ENCODE measurements at places on chromosomes 12 and 14.

DNA sequence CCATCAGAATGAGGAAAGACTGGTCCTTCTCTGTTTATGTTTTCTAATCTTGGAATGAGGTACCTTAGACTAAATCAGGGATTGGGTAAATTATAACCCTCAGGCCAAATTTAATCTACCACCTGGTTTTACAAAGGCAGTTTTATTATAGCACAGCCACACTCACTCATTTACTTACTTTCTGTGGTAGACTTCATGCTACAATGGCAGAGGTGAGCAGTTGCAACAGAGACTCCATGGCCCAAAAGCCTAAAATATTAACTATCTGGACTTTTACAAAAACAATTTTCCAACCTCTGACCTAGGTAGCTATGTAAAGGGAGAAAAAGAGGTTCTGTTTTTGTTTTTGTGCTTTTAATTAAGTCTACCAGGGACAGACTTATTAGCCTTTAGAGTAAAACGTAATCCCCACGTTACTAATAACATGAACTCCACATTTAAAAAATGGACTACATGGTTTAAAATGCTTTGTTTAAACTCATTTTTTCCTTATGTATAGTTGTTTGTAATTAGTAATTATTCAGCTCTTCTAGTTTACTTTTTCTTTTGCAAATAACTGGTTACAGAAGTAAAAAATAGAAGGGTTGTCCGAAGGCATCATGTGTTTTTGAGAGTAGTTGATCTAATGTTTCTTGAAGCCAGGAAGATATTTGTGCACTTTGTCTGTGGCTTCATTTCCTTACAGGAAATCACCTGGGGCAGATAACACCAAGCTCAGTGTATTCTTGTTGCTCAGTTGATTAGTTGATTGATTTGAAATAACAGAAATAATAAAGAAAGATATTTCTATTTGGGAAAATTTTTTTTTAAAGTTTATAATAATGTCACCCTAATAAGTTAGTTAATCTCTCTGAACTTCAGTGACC lies 57.6 kb upstream of the ATP2B1 start:
- no peak for DNase-seq

DNA sequence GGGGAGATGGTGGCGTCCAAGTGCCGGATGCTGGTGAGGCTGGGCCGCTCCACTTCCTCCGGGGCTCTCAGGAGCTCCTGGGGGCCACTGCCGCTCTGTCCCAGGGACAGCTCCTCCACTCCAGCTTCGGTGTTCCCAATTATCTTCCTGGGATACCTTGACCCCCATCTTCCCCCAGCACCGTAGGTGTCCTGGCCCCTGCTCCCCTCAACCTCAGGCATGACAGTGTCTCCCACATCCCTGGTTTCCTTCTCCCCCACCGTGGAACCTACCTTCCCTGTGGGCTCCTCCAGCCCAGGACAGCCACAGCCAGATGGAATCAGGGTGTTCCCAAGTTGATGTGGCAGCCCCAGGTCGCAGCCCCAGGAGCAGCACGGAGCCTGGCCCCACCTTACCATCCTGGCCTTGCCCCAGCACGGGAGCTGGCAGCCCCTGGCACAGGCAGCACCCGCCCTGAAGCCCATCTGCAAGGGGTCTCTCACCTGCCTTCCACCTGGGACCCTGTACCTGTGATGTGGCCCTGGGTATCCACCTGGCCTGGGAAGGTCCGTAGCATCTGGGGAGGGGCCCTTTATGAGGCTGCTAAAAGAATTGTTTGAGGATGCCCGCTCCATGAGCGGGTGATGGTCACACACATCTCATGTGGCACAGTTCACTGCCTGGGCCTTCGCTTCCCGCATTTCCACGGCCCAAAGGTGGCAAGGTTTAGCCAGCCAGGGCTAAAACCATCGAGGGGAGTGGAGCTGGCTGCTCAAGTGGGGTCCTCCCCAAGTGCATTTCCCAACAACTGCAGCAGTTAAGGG lies 4.1 kb downstream of the TMEM121 start:
- no peak for DNase-seq

DNA sequence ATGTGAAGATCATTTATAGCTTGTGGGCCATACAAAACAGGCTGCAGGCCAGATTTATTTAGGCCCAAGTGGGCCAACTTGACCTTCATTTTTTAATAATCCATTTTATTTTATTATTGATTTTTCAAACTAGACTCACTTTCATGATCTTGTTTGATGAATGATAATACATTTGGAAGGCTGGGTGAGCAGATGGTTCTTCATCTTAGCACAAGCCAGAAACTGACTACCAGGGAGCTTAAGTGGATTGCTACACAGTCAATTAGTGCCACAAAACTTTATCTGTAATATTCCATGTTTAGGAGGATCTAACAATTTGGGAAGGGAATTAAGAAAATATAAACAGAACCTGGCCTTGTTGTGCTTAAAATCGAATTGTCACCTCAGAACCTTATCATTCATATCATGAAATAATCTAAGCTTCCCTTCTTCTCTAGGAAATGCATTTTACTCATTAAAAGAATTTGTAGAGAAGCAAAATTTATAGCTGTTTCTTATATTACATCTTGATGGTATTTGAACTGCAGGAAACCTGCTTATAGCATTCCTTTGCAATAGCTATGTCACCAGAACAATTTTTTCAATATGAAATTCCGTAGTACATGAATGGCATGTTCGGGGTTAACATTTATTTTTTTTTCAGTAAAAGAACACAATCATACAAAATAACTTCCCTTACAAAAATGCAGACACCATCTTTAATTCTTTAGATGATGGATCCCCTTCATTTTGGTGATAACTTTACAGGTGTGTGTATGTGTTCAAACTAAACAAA lies 62.0 kb upstream of the CSRP2 start:
- no peak for DNase-seq

DNA sequence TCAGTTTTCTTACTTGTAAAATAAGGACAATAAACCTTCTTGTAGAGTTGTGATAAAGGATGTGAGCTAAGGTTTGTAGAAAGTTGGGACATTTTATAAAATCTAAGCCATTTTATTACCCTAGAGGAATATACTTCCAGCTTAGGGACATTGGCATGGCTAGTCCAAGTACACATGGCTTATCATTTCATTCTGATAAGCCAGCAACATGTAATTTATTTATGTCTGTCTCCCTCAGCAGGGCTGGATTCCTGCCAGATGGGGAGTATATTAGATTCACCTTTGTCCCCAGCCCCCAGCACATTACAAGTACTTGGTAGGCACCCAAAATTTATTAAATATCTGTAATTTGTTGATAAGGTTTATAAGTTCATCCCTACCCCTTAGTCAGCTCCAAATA lies 6.3 kb upstream of the ATG14 start:
- DNase-seq = no peak

DNA sequence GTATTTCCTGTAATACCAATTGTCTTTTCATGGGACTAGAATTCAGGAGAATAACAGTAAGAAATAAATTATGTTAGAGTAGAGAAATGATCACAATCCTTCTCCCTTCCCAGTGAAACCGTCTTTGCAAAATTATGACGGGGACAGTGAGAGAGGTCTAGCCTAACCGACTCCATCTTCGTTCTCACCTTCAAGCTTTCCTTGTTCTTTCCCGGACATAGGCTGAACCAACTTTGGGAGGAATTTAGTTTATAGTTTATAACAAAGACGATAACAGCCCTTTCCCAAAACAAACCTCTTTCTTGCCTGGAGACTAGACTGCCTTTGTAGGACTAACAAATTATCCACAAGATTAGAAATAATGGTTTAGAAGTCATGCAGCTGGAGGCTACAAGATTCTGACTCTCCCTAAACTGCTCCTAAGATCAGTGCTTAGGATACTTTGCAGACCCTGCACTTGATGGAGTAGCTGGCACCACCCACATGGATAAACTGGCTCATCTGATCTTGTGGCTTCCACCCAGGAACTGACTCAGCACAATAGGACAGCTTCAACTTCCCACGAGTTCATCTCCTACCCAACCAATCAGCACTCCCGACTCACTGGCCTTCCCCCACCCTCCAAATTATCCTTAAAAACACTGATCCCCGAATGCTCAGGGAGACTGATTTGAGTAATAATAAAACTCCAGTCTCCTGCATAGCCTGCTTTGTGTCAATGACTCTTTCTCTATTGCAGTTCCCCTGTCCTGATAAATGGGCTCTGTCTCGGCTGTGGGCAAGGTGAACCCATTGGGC lies 521.2 kb upstream of the TBX3 start:
- no peak for DNase-seq

GRCh38 chr12:6294156-6295093 lies 16.1 kb upstream of the PLEKHG6 start:
- no peak for DNase-seq

DNA sequence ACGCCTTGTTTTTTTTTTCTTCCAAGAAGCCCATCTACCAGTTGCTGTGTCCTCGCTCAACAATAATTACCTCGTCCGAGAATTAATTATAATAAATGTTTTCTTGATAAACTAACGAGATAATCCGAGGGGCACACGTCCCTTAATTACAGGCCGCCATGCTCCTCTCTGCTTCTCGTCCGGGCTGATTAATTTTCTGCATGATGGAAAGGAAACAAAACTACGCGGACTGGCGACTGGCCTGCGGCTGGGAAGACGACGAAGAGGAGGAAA lies 2.2 kb downstream of the OTX2 start:
- no peak for DNase-seq
